Body of pancreas (tissue), 4 donors: ENCODE measurements at places on chromosomes 3 and 15.

DNA sequence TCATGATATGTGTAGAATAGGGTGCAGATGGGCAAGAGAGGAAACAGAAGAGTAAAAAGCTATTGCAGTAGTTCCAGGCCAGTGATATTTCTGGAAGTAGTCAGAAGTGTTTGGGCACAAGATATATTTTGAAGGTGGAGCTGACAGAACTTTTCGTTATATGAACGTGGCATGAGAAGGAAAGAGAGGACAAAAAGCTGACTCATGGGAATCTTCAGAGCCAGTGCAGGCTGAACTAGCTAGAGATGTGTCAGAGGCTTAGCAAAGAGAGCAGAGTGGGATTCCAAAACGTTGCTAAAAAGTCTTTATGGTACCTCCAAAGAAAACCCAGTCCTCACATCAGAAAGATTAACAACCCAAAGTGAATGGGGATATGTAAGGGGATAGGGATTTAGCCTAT lies 28.7 kb downstream of the TRIM69 start:
- no peak for DNase-seq

DNA sequence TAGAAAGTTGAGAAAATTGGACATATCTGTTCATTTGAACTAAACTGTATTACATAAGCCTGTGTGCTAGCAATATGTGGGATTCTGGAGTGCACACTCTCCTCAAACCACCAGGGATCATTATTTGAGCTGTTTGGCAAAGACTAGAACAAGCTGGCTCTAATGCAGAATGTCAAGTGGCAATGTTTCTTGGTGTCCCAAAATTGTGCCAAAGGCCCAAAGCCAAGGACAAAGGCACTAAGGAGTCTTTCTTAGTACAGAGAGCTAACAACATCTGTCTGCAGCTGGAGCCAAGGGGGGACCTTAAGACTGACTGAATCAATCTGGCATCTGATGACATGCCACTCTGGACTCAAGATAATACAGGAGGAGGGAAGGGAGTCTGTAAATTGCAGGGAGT lies 76.7 kb upstream of the STRIT1 start:
- no peak for DNase-seq

- DNase-seq, result no peak
These were observed 59.5 kb upstream of the CTSH start for GRCh38 chr15:79004336-79004735.

GRCh38 chr15:77026501-77027110 lies 31.7 kb downstream of the PSTPIP1 start:
- peak; percentile 8 for DNase-seq

DNA sequence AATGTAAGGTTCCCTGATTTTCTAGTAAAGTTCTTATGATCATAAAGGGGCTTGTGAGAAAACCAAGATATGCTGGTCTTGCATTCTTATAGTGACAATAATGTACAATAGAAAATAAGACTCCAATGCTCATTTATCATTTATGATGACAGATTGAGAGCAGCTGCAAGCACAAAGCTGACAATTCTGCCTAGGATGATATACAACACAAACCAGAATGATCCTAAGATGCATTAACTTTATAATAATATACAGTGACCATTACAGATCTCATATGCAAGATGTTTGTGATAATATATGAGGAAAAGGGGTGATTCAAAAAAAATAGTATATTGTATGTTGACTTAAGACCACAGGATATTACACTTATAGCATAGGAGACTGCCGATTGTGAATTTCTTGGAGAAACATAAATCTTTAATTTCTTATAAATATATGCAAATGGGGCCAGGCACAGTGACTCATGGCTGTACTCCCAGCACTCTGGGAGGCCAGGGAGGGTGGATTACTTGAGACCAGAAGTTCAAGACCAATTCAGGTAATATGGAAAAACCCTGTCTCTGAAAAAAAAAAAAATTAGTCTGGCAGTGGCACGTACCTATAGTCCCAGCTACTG lies 387.0 kb downstream of the ZBBX start:
- DNase-seq, result no peak
